Right renal cortex interstitium (tissue), 3 donors: ENCODE measurements at places on chromosomes 4 and X. TPM values are rescaled to one million over a fixed set of nuclear protein-coding genes. Genes with fewer than 3 reads are reported as not detected.

TMEM129 gene
- polyA plus RNA-seq, result 33.2 TPM

- DNase-seq, result no peak
These were observed 22.8 kb downstream of the SEPTIN11 start for GRCh38 chr4:76972306-76972705.

DNA sequence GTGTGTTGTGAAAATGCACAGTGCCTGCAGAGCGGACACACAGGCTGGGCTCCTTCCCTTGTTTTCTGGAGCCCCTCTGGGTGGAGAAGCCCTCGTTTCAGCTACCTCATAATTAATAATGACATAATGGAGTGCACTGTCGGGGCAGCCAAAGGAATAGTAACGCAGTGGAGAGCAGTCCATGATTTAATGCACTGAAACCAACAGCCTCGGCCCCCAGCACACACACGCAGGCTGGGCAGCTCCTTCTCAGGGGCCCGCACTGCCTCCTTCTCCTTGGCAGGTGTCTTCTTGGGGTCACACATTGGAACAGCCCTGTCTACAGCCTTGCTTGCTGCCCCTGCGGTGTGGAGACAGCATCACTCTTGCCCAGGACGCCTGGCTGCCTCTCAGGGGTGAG, 89.2 kb downstream of the DCTD start:
- no peak for DNase-seq

GLRB gene
- polyA plus RNA-seq, result 14.8 TPM

MAGEE1 gene
- 6.0 TPM for polyA plus RNA-seq

GRCh38 chr4:7366180-7366945, 68.4 kb downstream of the PSAPL1 start:
- DNase-seq, result no peak

- DNase-seq, result no peak
These were observed 638.9 kb downstream of the MID1IP1 start for GRCh38 chrX:39439906-39440798.

- DNase-seq, result no peak
These were observed 265.9 kb upstream of the GK2 start for GRCh38 chr4:79673898-79674297.

FGF13 gene
- 27.1 TPM for polyA plus RNA-seq

GRCh38 chr4:78885598-78885997, 53.6 kb downstream of the PAQR3 start:
- DNase-seq, result no peak

SOX3 gene
- not detected for polyA plus RNA-seq

CWH43 gene
- polyA plus RNA-seq, result 6.9 TPM

DNA sequence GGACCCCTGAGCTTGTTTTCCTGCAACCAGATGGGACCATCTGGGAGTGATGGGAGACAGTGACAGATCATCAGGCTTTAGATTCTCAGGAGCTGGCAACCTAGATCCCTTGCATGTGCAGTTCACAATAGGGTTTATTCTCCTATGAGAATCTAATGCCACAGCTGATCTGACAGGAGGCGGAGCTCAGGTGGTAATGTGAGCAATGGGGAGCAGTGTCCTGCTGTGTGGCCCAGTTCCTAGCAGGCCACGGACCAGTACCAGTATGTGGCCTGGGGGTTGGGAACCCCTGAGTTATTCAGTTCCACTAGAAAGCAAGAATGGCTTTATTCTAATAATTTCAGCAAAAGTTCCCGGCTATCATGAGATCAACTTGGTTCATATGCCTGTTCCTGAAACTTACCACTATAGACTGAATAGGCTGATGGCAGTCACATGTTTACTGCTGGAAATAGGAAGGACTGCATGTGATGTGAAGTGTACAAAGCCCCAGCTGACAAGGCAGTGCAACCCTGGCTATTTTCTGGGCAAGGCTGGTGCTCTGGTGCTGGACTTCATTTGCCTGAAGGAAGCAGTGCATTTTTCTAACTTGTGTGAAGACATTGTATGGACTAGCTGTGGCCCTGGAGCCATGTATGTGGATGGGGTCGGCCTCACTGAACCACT, 107.2 kb downstream of the SPRY1 start:
- no peak for DNase-seq

DNA sequence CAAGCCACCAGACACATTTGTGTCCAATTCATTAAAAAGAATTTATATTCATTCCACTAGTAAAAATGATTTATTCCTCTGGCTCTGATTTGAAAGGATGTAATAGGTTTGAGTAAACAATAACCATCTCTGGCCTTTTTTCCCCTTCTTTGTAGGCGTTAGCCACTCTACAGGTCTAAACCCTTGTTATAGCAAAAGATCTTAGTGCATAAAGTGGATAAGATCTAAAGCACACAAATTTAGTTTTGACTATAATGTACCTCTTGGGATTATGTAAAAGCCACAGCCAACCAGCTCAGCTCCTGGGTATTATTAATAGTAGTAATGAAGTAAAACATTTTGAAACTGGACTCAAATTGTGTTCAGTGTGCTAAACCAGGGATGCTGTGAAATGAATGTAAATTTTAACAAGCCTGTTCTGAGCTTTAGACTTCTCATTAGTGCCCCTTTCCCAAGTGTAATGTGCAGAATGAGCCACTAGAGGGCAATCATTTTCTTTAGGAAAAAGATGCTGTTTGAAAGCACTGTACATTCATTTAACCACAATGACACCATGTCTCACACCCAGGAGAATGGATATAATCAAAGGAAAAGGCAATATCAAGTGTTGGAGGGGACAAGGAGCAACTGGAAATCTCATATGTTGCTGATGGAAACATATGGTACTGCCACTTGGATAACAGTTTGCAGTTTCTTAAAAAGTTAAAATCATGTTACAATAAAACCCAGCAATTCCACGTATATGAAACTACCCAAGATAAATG, 69.7 kb downstream of the KLHL8 start:
- peak; percentile 49 for DNase-seq

DNA sequence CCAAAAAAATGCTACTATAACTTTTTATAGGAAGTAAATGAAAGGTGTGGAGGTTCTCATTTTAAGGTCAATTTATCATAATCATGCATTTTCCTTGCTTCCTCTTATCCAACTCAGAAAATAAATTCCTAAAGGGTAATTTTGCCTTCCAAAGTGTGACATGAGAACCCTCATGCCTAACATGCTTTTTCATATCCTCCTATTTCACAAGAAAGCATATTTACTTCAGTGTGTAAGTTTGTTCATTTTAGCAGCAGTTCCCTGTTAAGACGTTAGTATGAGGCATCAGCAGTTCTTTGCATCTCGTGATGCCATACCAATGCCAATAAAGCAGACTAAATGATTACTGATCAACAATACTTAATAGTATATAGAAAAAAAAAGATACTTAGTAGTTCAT, 18.4 kb downstream of the WDFY3 start:
- DNase-seq, result no peak

MAGEA8 gene
- 0.15 TPM for polyA plus RNA-seq

DNA sequence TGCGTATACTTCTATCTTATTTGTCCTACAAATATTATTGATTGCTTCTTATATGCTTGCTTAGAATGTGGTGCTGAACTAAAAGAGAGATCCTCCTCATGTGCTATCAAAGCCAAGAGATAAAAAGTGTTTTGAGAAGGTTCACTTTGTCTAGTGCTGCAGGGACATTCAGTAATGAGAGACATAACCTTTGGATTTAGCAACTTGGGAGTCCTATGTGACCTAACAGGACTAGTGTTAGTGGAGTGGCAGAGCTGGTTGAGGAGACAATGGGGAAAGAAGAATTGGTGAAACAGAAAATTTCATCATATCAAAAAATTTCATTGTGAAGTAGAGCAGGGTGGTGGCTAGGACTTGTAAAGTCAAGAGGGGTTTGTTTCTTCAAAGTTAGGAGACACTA, 117.0 kb downstream of the RAPGEF2 start:
- no peak for DNase-seq

SAGE1 gene
- not detected for polyA plus RNA-seq

DNA sequence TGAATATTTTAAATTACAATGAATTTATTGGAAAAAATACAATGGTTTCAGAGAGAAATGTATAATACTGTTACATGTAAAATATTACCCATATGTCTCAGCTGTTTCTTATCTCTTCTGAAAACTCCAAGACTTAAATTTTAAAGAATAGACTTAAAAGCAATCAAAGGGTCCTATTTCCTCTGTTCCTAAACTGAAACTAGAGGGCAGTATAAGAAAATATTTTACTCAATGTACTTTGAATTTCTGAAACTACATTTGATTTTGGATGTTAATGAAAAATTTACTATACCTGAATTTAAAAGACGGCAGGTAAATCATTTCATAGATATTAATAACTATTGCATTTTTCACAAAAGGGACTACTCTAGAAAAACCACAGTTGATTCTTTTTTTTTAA, 200.2 kb downstream of the LRBA start:
- no peak for DNase-seq

GRCh38 chr4:5921101-5921980, 28.5 kb upstream of the CRMP1 start:
- DNase-seq, result no peak

ERCC6L gene
- polyA plus RNA-seq, result 4.8 TPM

GRCh38 chr4:177228599-177228998, 81.1 kb upstream of the NEIL3 start:
- no peak for DNase-seq

RPS6KA6 gene
- polyA plus RNA-seq, result 22.8 TPM

TGIF2LX gene
- not detected for polyA plus RNA-seq

DKK2 gene
- polyA plus RNA-seq, result 3.6 TPM

DNA sequence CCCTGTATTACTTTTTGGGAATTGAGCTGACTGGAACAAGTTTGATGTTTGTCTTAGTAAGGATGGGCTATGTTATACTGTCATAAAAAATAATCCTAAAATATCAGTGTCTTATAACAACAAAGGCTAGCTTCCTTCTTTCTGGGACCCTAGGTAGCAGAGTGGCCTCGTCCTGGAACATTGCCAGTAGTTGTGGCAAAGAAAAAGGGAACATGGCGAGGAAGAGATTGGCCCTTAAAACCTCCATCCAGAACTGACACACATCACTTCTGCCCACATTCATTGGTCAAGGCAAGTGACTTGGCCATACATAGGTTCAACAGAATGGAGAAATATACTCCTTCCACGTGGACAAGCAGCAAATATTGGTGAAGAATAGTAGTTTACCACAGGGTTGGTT, 287.9 kb downstream of the PPP1R2C start:
- no peak for DNase-seq

MAOA gene
- 17.9 TPM for polyA plus RNA-seq

SCARB2 gene
- 168 TPM for polyA plus RNA-seq

DNA sequence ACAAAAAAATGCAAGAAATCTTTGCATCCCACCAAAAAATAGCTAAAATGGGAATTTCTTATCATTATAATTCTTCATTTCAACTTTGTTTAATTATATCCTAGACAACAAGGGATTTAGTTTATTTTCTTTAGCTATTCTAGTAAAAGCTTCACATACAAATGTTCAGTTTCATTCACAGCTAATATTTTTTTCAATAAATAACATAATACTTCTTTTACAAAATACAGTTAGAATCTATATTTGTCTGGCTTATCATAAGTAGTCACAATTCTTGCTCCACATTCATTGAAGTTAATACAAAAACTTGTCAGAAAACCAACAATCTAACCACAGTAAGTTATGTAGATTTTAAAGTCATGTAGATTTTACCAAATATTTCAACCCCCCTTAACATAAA, 414.4 kb downstream of the FAT4 start:
- DNase-seq, result no peak

DNA sequence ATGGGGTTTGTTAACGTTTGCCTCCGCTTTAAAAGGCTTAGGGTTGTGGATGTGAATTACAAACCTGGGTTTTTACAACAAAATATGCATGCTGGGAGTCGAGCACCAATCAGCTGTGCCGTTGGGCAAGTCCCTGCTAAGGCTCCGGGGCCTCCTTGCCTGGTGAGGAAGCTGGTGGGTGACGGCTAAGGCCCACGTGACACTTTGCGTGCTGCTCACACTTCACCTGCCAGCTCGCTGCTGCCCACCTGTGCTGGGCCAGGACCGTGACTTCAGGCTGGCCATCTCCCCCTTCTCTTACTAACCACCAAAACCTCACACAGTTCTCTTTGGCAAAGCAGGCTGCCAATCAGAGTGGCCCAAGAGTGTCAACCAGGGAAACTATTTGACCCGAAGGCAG, 178.3 kb downstream of the AFAP1 start:
- no peak for DNase-seq

DNA sequence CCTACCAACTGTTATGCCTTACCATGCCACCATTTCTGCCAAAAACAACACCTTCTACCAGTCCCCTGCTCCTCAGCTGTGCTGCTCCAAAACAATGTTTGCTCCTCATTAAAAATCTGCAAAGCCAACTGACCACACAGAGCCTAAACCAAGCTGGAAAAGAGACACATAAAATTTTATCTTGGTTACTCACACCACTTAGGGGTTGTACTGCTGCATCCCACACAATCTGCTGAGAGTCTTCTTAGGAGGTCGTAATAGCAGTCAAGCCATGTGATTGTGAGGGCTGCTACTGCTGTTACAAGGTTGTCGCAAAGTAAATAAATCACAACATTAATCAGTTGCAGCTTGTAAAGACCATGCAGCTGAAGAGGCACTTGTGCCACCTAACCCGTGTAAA, 607.4 kb upstream of the FAM241A start:
- peak; percentile 7 for DNase-seq

GRCh38 chr4:123133397-123134050, 211.1 kb upstream of the NUDT6 start:
- DNase-seq, result no peak

DNA sequence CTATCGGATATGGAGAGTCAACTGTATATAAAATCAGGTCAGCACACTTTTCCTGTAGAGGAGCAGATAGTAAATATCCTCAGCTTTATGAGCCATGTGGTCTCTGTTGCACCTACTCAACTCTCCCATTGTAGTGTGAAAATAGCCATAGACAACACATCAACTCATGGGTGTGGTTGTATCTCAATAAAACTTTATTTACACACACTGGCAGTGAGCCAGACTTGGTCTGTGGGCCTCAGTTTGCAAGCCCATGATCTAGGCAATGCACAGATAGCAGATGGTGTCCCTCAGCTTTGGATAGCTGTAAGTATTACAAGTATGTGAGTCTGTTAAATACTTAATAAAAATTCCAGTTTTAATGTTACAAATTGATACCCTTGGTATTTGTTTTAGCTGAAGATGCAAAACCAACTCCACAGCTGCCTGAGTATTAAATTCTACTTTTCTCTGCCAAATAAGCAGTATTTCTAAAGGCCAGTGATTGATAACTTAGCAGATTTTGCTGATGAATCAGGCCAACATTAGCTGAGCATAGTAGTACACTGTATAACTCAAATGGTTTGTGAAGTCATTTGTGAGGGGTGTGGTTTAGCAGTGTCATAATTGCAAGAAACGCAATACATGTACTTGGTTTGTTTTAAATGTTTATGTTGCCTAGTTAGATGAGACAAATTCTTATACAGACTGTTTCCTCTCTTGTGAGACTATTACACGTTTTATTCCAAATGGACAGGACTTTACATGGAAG, 87.3 kb downstream of the GPR143 start:
- DNase-seq, result no peak

DNA sequence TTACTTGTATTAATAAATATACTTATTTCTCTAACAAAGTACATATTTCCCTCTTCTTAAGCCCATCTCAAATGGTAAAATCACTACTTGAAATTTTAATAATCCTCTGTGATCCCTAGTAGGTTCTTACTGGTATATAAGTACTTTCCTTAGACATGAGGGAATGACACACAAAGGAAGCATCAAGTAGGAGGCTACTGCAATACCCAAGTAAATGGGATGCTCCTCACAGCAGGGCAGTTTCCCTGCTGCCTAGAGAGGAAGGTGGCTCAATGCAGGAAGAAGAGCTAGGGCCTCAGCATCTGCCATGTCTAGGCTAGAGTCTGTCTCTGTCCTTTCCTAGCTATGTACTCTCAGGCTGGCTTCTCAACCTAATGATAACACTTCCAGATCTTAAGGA, 122.1 kb upstream of the DIPK2B start:
- DNase-seq, result no peak

DUX4 gene
- not detected for polyA plus RNA-seq
